A172 (cell line): ENCODE measurements at places on chromosomes 2 and 18.

DNA sequence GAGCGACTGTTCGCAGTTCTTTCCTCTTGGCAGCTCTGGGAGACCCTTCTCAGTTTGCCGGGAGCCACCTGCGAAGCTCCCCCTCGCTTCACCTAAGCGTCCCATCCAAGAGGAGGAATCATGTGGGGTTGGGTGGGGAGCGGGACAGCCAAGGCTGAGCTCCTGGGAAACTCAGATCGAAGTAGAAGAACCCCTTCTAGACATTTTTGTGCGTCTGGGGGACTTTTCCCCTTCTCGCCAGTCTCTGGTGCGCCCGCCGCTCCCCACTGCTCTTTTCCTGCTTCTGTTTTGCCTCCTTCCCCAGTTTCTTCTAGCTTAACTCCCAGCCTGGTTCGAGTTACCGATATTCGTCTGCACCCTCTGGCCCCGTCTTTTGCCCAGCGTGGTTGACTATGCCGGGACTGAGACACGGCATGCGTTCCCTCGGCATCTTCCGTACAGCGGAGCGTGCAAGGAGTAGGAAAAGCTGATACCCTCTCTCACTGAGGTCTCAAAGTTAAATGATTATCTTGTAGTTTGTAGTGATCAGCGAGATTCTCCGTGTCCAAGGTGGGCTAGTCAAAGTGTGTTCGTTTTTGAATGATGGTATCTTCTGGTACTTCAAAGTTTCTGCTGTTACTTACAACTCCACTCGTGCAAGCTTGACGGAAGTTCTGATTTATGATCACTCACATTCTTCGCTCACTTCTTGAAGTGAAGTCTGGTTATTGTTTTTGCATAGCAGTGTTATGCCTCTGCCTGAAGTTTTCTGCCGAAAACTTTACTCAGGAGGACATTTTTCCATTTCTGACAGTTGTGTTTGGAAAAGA, 664 bp downstream of the CAMKMT start:
- peak; percentile 37 for DNase-seq

GRCh38 chr2:125707611-125708010, 948.3 kb upstream of the GYPC start:
- no peak for DNase-seq

DNA sequence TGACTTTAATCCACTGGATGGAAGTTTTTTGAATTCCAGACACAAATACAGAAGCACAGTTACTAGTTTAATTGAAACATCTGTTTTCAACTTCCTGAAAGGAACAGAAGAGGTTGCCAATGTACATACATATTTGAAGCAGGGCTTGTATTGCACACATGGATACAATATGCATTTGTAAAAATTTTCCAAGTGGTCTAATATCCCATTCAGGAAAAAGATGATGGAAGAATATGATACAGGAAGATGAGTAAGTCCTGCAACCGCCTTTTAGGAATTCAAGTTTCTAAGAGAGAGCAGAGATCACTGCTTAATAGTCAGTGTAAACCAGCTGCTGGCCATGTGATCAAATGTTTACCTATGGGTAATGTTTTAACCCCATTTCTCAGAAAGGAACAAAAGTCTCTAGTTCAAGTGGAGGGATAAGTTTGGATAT, 265.4 kb downstream of the TRIB2 start:
- DNase-seq, result no peak

GRCh38 chr2:112275887-112276773, 733 bp downstream of the ZC3H6 start:
- peak; percentile 74 for DNase-seq

DNA sequence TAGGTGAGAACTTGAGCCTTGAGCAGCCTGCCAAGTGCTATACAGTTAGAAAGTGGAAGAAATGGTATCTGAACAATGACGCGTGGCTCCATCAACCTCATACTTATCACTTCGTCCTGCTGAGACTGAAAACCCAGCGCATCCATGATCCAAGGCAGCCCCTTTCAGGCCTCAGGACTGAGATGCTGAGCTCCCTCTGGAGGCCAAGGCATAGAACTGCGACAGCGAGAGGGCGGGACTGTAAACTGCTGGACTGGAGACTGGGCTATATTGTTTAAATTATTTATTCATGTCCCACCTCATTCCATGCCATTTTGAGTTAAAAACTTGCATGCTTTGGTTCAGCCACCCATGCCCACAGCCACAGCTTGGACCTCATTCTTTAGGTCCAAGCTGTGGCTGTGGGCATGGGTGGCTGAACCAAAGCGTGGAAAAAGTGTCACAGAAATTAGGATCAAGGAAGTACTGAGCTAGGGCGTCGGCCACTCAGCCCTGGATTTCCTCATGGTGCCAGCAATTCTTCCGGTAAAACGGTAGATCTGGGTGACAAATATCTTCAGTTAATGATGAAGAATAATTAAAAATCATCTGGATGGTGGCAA, 195.5 kb downstream of the L3MBTL4 start:
- DNase-seq, result peak; percentile 16

- no peak for DNase-seq
Observed at GRCh38 chr2:73260338-73260984, 23.8 kb downstream of the FBXO41 start.

DNA sequence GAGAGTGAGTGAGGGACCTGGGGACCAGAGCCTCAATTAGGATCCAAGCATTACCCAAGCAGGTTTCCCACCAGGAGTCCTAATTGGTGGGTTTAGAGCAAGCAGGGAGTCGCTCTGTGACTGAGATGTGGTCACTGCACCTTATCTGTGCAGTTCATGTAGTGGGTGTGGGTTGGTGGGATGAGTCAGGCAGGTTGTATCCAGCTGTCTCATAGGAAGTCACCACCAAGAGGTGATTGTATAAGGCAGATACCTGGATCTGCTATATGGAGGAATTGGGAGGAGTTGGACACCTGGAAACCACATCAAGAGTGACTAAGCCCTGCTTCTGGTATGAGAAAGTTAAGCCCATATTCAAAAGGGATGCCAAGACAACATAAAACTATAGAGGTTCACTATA, 106.8 kb downstream of the ARHGAP28 start:
- DNase-seq, result no peak

- DNase-seq, result no peak
Observed at GRCh38 chr18:79921984-79922965, 29.2 kb downstream of the SLC66A2 start.

DNA sequence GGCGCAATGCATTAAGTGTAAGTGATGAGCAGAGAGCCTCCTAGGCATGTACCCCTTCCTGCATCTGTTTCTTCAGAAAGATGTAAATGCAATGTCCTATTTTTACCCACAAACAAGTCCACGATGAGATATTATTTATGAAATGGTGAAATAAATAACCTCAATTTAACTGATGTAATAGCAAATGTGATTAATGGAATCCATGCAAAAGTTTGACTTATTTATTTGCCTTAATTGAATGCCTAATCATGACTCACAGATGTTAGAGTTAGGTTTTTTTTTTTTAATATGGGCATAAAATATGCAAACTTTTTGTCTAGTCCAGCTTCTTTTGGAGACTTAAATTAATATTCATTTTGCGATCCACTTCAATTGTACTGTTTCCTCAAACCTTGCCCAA, 67.7 kb upstream of the ITGA4 start:
- no peak for DNase-seq

GRCh38 chr2:95031076-95031725, 5.7 kb downstream of the MAL start:
- no peak for DNase-seq

DNA sequence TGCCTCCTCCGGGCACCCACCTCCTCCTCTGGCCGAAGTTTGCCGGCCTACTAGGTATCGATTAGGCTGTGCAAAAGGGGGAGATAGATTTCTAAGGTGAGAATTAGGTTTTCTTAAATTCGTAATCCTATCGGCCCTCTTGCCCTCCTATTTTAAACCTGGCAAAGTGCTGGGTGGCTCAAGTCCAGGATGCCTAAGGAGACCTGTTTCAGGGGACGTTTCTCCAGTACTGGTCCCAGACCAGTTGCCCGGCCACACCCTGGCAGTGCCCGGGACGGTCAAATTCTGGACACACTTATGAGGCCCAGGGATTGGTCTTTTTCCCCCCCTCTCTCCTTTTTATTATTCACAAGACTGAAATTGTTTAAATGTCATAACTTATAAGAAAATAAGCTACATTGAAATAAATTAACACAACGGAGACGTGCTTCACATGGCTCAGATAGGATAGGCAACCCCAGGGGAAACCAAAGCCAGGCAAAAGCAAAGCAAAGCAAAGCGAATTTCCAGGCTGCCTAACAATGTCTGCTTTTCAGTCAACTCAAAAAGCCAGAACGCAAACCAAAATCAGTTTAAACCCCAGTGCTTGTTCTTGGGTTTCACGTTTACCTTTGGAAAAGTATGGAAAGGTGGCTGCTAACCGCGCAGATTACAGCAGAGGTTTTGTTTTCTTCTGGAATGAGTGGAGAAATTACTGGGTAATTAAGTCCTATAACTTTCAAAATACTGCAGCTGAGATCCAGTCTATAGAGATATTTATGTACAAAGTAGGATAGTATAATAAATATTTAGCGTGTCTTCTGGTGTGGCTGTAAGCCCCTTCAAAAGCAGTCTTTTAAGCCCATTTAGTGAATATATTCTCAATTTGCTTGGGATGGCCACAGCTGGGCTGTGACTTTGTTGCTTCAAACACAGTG, 3.0 kb downstream of the GBX2 start:
- no peak for DNase-seq

- peak; percentile 32 for DNase-seq
Observed at GRCh38 chr2:60707750-60708371, 48.2 kb upstream of the PAPOLG start.

GRCh38 chr18:67302043-67302442, 214.5 kb downstream of the DSEL start:
- DNase-seq, result peak; percentile 25

GRCh38 chr2:5959836-5960820, 267.9 kb downstream of the SOX11 start:
- DNase-seq, result no peak
